ENCODE measurements at places on chromosomes 1 and 21.

- no peak for DNase-seq
Observed at GRCh38 chr21:28272272-28272992, 720.2 kb downstream of the LTN1 start.

GRCh38 chr1:43232074-43232473 lies 37.7 kb upstream of the TMEM125 start:
- DNase-seq: no peak

DNA sequence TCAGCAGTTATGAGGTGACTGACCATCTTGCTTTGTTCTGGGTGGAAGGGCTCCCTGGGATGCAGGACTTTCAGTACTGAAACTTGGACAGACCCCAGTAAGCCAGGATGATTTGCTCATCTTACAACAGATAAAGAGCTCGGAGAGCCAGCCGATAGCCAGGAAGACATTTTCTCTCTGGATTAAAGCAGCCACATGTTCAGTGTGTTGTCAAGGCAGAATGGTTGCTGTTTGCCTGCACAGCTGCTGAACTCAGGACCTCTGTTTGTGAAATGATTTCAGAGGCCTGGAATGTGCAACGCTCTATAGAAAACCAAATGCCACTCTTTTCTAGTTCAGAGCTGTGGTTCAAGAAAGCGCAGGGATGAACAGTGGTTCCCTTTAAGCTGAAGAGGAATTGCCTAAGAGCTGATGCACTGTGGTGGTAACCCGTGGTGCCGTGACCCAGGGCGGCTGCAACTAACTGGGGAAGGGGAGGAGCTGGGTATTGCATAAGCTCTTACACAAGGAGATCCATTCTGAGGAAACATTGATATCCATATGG lies 40.7 kb downstream of the CASQ2 start:
- DNase-seq: no peak

DNA sequence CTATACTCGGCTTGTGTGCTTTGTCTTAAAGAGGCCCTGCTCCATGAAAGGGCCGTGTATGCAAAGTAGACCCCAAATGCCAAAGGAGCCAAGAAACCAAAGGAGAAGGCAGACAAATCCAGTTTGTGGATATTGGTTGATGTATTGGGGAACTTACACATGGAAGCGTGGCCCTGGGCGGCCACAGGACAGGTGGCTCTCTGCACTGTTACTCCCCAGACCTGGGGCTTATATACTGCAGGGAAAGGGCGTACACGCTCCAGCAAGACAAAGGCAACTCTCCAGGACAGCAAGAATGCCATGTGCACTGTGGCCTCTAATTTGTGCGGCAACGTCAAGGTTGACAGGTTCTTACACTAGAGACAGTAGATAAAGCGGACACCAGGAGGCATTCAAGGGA lies 24.8 kb downstream of the RSPH1 start:
- no peak for DNase-seq

DNA sequence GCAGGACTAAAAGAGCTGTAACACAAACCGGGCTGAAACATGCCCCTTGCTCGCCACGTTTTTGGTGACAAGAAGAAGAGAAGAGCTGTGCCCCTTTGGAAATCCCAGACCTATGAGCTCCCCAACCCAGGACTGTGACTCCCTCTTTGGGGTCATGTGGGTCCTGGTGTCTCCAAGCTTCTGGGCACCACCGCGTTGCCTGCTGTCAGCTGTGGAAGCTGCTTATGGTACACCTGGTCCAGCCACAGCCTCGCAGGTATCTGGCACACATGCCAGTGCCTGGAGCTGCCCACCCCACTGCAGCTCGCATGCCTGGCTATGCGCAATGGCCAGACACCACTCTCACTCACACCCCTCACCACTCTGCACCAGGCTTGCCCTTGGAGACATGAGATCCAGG lies 171.8 kb downstream of the MATN1 start:
- DNase-seq: no peak

DNA sequence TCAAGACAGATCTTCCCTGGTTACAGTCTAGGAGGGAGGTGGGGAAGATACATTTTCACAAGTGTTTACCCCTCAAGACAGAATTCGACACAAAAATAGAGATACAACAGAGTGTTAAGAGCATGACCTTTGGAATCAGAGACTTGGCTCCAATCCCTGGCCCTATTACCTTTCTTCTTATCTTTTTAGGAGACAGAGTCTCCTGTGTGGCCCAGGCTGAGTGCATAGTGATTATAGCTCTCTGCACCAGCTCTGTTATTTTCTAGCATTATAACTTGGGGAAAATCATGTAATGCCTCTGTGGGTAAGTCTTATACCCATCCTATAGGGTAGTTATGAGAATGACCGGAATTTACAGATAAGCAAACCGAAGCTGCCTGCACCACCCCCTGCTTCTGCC lies 9.8 kb downstream of the NIPAL3 start:
- DNase-seq: no peak

Data from stimulated activated CD4-positive, alpha-beta T cell treated with anti-CD3 and anti-CD28 coated beads, Interleukin-2, amount 100 ng/mL, for 48 hours (primary cell).